ENCODE measurements at places on chromosomes 3 and 15.

- no peak for DNase-seq
Observed at GRCh38 chr3:57738391-57738790, 17.7 kb upstream of the SLMAP start.

GRCh38 chr3:172107403-172107802, 68.0 kb downstream of the FNDC3B start:
- DNase-seq, result peak; percentile 40

DNA sequence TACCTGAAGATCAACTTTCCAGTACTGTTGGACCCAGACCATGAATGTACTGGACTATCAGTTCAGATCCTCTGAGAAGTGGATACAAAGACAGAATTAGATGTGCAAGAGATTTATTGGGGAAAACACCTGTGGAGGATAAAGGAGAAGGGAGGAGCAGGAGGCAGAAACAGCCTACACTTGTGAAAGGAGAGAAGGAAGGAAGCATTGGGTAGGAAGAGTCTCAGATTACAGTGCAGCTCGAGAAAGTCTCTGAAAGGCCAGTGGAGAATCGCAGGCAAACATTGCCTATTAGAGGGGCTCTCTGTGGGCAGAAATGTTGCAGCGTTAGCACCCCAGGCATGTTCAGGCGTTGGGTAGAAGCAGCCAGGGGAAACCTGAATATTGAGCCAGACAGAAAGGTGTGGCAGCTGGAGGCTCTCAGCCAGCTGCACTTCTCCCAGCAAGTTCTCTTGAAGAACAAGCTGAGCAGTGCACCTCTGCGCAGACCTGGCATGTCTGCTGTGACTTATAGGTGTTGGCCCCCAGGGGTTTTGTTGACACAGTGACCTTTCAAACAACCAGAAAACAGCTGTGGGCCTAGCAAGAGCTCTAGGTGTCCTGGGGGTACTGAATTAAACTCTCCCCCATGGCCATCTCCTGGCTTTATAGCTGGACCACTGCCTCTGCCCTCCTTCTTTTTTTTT, 7.0 kb downstream of the CHST14 start:
- DNase-seq, result no peak

- no peak for DNase-seq
Observed at GRCh38 chr3:50947419-50947818, 272.7 kb downstream of the DOCK3 start.

- no peak for DNase-seq
Observed at GRCh38 chr15:42392309-42393024, 33.2 kb downstream of the CAPN3 start.

GRCh38 chr15:99315636-99316035, 64.4 kb downstream of the LRRC28 start:
- no peak for DNase-seq

GRCh38 chr15:92803852-92804609, 96.1 kb upstream of the CHD2 start:
- peak; percentile 93 for DNase-seq

DNA sequence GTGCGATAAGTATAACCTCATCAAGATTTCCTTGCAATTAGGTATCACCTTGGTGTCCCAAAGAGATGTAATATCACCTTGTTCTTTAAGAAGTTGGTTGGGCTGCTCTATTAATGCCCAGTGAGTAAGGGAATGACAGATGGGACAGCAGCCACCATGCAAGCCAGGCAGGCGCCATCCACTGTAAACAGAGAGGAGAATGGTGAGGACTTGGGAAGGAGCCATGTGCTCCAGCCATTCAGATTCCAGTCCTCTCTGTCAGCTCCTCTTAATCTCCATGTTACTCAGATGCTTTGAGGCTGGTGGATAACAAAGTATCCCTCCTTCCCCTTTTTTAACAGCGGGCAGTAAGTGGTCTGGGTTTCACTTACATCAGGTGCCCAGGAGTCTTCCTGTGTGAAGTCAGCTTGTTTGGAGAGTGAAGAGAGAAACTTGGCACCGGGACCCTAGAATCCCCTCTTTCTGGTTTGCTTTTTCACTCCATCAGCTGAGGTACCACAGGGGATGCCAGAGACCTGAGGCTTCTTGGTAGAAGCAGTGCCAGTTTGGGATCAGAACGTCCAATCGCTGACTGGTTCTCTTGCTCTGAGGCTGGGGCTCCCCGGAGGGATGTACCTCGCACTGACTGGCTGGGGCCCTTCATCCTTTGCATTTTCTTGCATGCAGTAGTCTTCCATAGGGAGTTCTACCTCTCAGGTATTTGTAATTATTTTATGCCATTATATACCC, 29.5 kb downstream of the SLCO3A1 start:
- DNase-seq, result no peak

DNA sequence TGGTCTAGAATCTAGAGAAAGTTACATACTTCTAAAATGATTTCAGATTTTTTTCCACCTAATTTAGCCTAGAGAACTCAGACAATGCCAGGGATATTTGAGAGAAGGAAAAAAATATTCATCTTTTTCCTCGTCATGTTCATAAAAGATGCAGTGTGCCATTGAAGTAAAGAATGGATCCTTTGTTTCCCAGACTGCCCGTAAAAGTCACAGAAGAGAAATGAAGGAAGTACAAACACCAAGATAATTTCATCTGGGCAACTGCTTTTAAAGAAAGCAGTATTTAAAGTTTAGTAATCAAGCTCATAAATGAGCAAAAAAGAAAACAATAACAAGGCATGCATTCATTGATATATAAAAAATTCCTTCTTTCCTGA, 47.2 kb downstream of the TTC23 start:
- DNase-seq, result no peak

GRCh38 chr3:101379658-101380376, 59.4 kb upstream of the IMPG2 start:
- DNase-seq, result peak; percentile 22

GRCh38 chr3:152122851-152123250, 145.9 kb upstream of the MBNL1 start:
- no peak for DNase-seq

GRCh38 chr3:136682740-136683312, 69.4 kb downstream of the STAG1 start:
- no peak for DNase-seq

DNA sequence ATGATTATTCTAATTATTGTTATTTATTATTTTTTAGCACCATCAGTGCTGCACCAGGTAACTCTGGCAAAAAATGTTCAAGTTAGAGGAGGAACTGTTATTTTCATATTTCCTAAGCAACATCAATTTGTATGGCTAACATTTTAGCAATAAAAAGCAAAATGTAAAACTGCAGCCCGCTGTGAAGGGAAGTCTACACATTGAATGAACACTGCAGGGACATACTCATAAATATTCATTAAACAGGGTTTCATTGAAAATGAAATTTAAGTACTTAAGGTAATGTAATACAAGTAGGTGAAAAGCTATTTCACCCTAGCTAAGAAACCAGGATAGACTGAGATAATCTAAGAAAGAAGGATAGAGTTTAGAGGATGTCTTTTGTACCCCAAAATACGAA, 532.7 kb downstream of the NLGN1 start:
- no peak for DNase-seq

GRCh38 chr3:49120438-49121131, at the start of gene USP19:
Gene USP19 (minus strand): TSS chr3:49120823. CDS start chr3:49119145, 1,678 bp downstream.
- peak; percentile 96 for DNase-seq

- DNase-seq, result peak; percentile 44
Observed at GRCh38 chr3:156449710-156450574, 105.0 kb downstream of the SSR3 start.

GRCh38 chr3:133866141-133866540, 29.5 kb downstream of the RAB6B start:
- DNase-seq, result no peak

- peak; percentile 71 for DNase-seq
Observed at GRCh38 chr3:64030741-64031140, 7.4 kb upstream of the PSMD6 start.

DNA sequence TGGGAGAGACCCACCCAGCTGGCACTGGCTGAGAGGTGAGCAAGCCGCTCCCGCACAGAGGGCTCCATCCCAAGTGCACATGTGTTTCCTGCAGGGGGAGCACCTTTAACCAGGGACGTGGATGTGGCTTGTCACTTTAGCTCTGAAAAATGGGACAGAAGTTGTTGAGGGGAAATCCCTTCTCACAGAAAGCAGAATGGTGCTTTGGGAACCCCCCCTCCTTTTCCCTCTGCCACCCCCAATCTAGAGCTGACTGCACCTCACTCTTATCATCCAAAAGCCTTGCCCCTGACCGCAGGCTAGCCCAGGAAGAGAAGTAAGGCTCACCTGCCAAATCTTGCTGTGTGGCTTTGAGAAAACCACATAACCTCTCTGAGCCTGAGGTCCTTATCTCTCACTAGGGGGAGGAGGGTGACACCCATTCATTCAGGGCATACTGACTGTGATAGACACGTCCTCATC, 77.9 kb downstream of the RPN1 start:
- no peak for DNase-seq

GRCh38 chr3:185062191-185062590, 90.7 kb downstream of the C3orf70 start:
- DNase-seq, result no peak

DNA sequence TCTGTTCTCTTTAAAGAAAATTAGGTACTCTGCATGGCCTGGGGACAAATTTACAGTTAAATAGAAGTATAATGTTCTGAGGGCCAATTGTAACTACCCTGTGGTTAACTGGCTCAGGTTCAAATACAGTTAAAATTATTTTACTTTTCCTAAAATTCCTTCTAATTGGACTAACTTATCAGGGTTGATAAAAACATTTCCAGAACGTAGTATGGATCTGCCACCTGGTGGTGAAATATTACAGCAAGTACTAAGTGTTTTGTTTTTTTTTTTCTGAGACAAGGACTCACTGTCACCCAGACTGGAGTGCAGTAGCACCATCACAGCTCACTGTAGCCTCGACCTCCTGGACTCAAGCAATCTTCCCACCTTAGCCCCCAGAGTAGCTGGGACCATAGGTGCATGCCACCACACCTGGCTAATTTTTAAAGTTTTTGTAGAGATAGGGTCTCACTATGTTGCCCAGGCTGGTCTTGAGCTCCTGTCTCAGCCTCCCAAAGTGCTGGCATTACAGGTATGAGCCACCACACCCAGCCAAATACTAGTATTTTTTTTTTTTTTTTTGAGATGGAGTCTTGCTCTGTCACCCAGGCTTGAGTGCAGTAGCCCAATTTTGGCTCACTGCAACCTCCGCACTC, 29.2 kb downstream of the NEO1 start:
- DNase-seq, result peak; percentile 49

- DNase-seq, result no peak
Observed at GRCh38 chr3:115284980-115285379, 137.9 kb upstream of the ZBTB20 start.

- DNase-seq, result no peak
Observed at GRCh38 chr3:119911748-119912147, 129.8 kb downstream of the NR1I2 start.

- no peak for DNase-seq
Observed at GRCh38 chr15:80159811-80160569, 7.2 kb downstream of the FAH start.

- DNase-seq, result peak; percentile 88
Observed at GRCh38 chr15:40894681-40895448, 615 bp downstream of the VPS18 start.

DNA sequence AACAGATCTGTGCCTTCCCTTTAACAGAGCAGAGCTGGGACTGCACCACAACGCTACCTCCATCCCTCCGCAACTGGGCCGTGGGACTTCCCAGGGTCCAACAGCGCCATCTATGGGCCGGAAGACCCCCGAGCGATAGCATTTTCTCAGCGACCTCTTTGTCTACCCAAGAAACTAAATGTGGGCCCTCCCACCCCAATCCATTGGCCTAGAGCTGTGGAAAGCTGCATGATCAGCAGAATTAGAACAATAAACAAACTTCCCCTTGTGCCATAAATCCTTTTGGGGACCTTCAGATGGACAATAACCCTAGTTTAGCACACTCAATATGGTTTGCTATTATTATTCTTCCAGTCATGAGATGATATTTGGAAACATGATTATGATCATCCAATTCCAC, 74.8 kb upstream of the NTRK3 start:
- DNase-seq, result peak; percentile 36

- DNase-seq, result no peak
Observed at GRCh38 chr15:40430271-40430805, 10.4 kb upstream of the BAHD1 start.

GRCh38 chr15:55250392-55250791, 39.2 kb downstream of the RAB27A start:
- peak; percentile 96 for DNase-seq

- DNase-seq, result no peak
Observed at GRCh38 chr3:40566694-40567093, 41.9 kb downstream of the ZNF621 start.

DNA sequence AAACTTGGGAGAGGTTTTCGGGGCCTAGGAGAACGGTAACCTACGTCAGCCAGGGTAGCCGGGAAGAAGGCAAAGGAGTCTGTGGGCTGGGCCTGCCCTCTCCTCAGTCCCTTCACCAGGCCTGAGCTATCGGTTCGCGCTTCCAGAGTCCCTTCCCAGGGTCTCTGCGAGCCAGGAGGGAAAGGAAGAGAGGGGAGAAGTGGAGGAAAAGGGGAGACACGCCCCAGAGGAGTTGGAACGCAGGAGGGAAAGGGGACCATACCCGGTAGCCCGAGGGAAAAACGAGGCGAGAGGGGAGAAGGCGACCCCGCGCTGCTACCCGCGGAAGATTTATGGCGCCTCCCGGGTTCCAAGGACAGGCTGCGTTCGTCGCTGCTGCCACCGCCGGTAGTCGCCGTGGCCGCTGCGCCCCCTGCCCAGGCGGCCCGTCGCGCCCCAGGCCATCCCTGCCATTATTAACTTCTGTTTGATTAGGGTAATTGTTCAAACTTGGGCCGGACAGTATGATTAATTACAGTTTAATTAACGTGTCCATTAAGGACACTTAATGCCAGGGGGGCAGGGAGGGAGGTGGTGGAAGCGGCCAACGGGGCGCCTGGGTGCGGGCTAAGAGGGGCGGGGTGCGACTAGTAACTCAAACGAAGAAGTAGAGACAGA, 3.4 kb upstream of the SKOR1 start:
- no peak for DNase-seq

DNA sequence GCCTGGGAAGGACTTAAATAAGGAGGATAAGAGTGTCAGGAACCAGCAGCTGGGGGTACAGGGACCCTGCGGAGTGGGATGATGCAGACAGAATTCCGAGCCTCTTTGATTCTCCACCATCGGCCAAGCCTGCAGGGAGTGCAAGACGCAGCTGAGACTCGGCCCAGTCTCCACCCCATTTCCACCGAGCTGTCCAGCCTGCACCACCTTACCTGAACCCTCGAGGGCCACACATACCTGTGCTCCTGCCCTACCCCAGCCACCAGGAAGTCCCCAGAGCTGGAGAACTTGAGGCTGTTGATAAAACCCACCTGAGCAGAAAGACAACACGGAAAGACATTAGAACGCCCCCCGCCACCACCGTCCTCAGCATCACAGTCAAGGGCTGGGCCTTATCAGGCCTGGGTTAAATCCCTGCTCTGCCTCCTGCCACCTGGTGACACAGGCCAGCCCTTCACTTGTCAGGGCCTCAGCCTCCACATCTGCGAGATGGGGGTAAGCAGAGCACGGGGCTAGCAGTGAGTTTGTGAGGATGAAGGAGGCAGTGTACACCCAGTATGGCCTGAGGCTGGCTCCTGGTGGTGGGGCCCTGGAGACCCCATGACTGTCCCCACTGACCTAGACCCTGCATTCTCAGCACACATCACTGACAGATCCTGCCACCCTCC, 8.1 kb downstream of the RRP9 start:
- no peak for DNase-seq

- no peak for DNase-seq
Observed at GRCh38 chr3:98797905-98798304, 34.8 kb downstream of the ST3GAL6 start.

GRCh38 chr3:53821631-53822121, 24.5 kb downstream of the CHDH start:
- no peak for DNase-seq

- DNase-seq, result peak; percentile 64
Observed at GRCh38 chr3:18423401-18424212, 1.5 kb downstream of the SATB1 start.

- no peak for DNase-seq
Observed at GRCh38 chr3:84125760-84126159, 833.0 kb upstream of the CADM2 start.
